LHCN-M2 (cell line): ENCODE measurements at places on chromosomes 2 and 18. TPM values are rescaled to one million over a fixed set of nuclear protein-coding genes. Genes with fewer than 3 reads are reported as not detected.
A peak's percentile ranks its signal among the peaks of the same experiment; 100 is the strongest.

DNA sequence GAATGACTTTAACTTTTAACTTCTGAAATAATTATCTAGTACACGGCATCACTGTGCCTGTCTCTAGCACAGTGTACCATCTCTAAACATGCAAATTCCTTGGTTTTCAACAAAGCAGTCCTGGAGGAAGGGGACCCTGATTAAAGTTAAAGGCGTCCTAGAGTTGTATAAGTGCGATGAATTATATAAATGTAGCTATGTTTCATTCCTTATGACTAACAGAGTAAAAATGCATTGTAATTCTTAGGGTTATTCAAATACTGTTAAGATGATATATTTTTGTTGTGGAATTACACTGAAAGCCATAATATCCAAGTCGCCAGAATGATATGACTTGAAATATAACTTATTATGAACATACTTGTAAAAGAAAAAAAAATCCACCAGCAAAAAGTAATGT, 544.9 kb upstream of the LINC00305 start:
- DNase-seq, result no peak

- no peak for DNase-seq
These were observed 180.5 kb downstream of the HDAC4 start for GRCh38 chr2:239220341-239220740.

LIPG gene
- 0.11 and 0.19 TPM in 2 replicates for total RNA-seq

DNA sequence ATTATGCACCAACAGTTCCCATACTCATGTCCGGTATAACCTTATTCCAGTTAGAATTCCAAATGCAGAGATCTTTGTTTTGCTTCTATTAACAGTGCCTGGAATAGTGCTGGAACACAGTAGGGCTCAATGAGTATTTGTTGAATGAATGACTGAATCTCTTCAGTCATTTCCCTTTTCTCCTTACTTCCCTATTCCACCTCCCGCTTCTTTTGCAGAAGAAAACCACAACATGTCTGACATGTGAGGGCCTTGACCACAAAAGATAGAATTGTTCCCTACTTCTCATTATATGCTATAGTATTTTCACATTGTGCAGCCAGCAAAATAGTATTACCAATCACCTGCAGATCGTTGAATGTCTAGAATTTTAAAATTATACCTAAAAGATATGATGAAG, 19.5 kb upstream of the HNRNPLL start:
- no peak for DNase-seq

DNA sequence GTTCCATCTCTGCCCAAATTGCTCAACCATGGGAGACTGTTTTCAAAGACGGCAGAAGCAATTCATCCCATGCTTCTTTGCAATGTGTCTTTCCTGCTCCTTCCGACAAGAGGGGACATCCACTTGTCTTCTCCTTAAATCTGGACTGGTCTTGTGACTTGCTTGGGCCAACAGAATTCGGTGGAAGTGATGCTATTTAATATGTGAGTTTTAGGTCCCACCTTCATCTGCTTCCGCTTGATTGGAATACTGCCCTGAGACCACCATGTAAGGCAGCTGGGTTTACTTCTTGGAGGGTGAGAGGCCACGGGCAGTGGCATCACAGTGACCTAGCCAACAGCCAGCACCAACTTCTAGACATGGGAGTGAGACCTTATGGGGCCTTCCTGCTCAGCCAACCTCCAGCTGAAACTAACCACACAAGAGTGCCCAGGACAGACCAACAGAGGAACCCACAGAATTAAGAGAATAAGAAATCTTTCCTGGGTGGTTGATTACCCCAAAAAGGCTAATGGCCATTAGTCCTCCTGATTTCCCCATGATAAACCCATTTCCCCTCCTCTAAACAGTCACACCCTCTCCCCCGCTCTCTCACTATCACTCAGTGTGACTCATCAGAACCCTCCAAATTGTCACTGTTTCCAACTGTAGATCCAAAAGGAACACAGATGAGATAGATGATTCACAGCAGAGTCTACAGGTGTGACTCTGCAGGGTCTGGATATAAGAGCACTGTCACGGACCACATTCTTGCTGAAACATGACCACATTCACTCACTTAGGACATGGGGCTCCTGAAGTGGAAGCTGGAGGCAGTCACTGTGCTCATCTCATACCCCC, 16.2 kb upstream of the RHOB start:
- peak; percentile 74 for DNase-seq

GRCh38 chr2:166127217-166128155, at the start of gene SCN1A:
Gene SCN1A (minus strand): TSS chr2:166128020. CDS start chr2:166073621, 54,399 bp downstream.
- peak; percentile 47 for DNase-seq
